ENCODE measurements at places on chromosomes 4 and X.
A peak's percentile ranks its signal among the peaks of the same experiment; 100 is the strongest.

- DNase-seq: no peak
Observed at GRCh38 chrX:150616863-150617198, 48.4 kb downstream of the MTM1 start.

DNA sequence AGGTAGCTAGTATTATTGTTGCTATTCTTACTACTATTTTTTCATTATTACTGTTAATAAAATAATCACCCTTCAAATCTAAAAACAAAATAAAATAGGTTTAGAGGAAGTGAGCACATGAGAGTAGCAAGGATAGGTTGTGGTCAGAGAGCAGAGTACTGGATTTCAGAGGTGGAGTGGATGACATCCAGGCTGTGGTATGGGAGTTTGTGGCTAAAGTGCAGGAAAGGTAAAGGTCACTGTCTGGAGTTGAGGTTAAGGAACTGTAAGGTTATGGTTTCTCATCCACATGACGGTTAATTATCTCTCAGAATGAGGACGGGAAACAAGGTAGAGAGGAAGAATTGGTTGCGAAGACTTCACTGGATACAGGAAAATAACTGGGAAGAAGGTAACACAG, 27.7 kb downstream of the STEEP1 start:
- DNase-seq: no peak

GRCh38 chr4:84901740-84902281, 64.7 kb downstream of the WDFY3 start:
- DNase-seq: no peak

DNA sequence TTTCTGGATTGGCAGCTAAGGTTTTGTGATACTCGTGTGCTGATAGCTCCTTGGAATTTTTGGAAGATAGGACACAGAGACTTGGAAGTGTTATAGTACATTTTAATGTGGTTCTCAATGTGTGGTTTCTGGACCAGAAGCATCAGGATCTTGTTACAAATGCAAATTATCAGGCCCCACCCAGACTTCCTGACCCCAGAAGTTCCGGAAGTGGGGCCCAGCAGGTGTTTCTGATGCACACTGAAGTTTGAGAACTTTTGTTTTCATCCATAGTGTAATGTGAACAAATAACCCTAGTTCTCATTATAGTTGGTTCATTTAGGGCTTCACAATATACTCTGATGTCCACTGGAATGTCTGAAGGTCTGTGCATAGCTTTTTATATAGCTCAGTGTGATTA, 49.6 kb downstream of the LAMP2 start:
- DNase-seq: no peak

GRCh38 chr4:66885501-66886165, 659.7 kb downstream of the CENPC start:
- no peak for DNase-seq

GRCh38 chrX:13309631-13310030, 10.2 kb downstream of the ATXN3L start:
- no peak for DNase-seq

GRCh38 chr4:75916091-75916661, 13.9 kb upstream of the PPEF2 start:
- no peak for DNase-seq

DNA sequence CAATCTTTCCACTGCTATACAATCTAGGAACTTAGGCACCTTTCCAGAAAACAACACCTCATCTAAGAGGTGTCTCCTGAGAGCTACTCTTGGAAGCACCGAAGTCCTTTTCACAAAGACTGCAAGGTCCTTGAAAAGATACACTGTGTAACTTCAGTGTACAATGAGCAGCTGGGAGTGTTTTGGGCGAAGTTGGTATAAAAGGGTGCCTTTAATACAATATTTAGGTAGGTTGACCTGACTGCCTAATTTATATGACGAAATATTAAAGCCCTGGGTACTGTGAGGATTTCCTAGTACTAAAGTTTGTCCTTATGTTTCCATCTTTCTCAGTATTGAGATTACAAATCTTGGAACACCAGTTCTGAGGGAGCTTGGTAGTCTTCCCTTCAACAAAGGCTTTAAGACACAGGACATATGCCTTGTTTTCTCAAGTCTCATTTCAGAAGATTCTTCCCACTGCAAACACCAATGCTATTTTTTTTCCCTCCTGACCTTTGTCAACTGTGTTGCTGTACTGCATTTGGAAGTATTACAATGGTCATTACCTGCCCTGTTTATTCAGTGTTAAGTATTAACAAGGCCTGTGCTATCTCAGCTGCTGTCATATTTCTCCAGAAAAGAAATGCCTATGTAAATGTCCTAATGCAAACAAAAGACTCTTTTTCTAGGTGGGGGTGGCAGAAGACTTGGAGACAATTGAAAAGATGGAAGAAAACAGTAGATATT, 134.2 kb downstream of the MAML3 start:
- no peak for DNase-seq

DNA sequence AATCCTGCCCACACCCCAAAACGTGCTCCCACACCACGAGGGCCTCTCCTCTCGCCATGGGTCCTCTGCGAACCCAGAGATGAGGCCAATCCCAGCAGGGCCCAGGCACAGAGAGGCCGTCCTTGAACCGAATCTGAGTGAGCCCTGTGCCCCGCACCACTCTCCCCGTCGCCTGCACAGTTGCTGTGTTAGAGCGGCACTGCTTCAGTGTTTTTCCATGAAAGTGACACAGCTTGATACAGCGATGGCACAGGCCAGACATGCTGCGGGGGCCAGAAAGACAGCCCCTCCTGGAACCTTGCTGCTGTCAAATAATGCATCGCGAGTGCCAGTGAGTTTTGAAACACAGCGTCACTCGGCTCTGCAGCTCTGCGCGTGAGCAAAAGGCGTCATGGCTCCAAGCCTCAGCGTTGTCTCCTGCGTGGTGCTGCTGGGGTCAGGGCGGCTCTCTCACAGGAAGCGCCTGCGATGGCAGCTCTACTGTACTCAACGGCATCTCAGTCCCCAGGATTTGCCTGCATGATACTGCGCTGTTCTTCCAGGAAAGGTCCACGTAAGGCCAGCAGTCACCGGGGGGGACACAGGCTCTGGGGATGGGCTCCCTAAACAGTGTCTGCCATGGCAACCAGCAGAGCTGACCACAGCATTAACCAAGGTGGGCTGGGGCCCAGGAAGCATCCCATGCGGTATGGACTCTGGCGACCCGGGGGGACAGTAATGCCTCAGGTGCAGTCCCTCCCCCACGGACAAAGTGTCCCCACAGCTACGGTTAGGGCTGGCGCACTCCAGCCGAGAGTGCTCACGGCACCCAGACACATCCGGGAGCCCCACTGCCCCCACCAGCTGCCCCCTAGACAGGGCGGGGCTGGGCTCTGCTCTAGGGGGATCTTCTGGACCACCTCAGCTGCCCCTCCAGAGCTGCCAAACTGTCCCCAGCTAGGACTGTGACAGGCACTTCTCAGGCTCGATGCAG, 63.1 kb downstream of the ACOX3 start:
- DNase-seq: no peak

DNA sequence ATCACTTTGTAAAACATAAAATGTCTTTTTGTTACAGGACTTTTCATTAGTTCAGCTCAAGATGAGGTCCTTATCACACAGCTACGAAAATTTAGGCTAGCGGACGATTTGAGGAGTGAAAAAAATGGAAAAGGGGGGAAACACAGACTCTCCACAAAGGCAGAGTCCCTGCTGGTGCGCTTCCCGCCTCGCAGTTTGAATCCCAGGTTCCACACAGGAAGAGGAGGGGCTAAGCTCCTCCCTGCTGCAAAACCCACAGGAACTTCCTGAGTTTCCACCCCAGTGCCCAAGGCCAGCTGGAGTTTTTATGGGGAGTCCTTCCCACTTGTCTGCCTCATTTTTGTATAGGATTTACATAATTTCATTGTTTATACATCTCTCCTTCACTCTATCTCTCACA, 11.2 kb downstream of the ADAM29 start:
- DNase-seq: no peak

GRCh38 chr4:171813526-171814250, 484 bp downstream of the GALNTL6 start:
- DNase-seq: no peak

DNA sequence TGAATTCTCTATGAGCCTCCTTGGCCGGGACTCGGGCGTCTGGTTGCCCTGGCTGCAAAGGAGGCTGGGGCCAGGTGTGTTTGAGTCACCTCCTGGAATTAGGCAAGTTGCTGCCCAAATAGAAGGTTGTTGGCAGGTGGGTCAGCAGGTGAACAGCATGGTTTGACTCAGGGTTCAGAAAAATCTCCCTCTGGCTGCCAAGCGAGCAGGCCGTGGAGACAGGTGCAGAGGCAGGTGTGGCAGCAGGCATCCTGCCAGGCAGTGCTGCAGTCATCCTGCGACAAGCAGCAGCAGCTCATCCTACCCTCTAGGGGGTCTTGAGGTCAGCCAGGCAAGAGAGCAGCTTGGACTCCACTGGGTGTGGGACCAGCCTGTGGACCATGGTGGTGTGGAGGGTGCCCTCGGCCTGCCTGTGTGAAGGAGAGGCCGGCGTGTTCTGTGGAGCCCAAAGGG, 8.2 kb downstream of the MSANTD1 start:
- peak; percentile 27 for DNase-seq

GRCh38 chrX:112913807-112914206, 73.2 kb upstream of the AMOT start:
- DNase-seq: no peak

- no peak for DNase-seq
Observed at GRCh38 chr4:90727938-90728337, 600.7 kb downstream of the CCSER1 start.

DNA sequence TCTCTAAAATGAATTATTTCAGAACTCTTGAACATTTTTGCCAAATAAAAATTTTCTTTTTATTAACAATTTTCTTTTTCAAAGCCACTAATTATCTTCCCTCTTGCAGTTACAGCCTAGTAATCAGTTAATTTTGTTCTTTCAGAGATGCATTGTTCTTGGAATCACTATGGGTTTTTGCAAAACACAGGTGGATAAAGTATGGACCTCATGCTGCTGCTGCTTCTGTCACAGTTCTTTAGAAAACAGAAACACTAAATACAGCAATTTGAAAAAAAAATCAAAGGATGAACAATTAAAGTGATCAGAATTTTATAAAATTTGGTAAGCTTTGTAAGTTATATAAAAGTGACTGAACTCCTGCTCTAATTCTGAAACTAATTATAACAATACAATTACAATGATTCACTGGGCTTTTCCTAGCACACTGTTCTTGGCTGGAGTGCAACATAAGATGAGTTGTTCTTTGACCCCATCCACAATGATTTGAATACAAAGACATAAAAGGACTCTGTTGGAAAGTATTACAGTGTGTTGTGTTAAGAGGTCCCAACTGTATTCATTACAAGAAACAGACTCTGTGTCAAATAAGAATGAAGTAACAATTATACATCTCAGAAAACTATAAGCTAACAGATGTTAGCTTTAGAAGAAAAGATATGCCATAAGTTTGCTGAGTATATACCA, 59.4 kb upstream of the GK2 start:
- no peak for DNase-seq

DNA sequence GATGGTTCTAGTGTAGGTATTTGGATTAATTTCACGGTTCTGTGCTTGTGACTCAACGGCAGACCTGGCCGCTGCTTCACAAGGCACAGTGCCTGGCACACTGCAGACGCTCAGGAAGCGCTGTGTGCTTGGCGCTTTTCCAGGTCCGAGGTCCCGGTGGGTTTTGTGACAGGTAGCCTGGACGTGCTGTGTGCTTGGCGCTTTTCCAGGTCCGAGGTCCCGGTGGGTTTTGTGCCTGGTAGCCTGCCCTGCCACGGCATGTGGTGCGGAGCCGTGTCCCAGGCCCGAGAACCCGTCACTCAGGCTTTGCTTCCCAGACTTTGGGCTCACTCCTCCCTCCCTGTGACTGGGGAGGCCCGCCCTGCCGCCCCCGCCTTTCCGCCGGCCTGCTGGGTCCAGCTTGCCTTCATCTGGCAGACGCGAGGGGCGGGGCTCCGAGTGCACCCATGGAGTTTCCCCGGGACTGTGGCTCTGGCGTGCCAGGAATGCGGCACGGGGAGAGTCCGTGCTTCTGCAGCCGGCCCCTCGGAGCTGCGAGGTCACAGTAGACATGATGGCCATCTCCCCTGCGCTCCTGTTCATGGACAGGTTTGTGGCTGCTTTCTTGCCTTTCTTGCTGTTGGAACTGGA, 44.2 kb downstream of the TBC1D14 start:
- DNase-seq: no peak

GRCh38 chr4:105707782-105708180, 708 bp downstream of the INTS12 start:
- no peak for DNase-seq

- DNase-seq: no peak
Observed at GRCh38 chr4:57544811-57545654, 434.8 kb upstream of the IGFBP7 start.

DNA sequence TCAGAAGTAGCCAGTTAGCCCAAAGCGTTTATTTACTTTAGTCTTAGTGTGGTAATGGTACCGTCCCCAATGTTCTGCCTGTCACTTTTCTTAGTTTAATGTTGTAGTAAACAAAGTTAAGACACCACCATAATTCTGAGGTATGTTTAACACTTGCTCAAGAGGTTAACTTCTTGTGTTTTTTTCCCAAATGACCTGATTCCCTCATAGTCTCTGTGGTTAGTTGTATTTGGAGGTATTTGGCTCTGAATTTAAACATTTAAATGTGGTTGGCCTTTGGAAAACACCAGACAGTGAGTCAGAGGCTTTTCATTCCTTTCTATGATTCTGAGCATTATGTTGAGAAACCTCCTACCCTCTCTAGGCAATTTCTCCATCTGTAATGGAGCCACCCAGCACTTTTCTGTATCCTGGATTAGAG, 47.9 kb downstream of the CXCL1 start:
- DNase-seq: no peak

GRCh38 chrX:110853610-110854009, 58.0 kb upstream of the CHRDL1 start:
- DNase-seq: peak; percentile 63

DNA sequence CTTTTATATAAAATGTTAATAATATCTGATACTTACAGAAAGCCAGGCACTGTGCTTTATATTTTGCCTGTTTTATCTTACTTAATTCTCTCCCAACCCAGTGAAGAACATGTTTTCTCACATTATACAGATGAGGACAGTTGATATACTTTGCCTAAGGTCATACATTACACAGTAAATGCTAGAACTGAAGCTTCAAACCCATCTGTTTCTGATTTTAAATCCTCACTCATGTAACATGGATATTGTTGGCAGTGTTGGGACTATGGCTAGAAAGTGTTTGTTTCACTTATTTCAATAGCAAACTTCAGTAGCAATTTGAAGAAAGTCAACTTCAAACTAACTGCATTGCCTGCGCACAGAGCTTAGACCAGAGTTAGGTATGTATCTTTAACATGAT, 57.4 kb downstream of the RAPGEF2 start:
- no peak for DNase-seq

DNA sequence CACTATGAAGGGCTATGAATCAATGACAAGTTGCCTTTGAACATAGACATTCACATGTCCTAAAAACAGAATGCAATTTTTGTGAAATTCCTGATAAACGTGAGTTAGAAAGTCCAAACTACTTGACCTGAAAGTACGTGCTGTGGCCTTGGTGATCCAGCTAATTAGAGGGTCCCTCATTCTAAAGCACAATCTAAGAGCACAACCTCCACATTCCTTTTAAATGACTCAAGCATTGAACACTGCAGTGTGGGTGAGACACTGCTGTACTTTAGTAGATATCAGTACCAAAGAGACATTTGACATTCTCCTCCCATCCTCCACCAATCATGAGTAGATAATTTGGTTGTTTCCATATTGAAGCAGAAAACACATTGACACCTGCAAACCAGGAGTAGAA, 73.5 kb downstream of the FAM47B start:
- no peak for DNase-seq

GRCh38 chr4:154602404-154603020, 9.9 kb downstream of the FGG start:
- no peak for DNase-seq
